ENCODE measurements at places on chromosomes 3 and 15.

GRCh38 chr3:86800116-86800515 lies 190.8 kb downstream of the VGLL3 start:
- DNase-seq, result no peak

GRCh38 chr3:110519071-110519470 lies 552.5 kb upstream of the NECTIN3 start:
- no peak for DNase-seq

- no peak for DNase-seq
Observed at GRCh38 chr3:51943451-51944391, 1.6 kb downstream of the PARP3 start.

DNA sequence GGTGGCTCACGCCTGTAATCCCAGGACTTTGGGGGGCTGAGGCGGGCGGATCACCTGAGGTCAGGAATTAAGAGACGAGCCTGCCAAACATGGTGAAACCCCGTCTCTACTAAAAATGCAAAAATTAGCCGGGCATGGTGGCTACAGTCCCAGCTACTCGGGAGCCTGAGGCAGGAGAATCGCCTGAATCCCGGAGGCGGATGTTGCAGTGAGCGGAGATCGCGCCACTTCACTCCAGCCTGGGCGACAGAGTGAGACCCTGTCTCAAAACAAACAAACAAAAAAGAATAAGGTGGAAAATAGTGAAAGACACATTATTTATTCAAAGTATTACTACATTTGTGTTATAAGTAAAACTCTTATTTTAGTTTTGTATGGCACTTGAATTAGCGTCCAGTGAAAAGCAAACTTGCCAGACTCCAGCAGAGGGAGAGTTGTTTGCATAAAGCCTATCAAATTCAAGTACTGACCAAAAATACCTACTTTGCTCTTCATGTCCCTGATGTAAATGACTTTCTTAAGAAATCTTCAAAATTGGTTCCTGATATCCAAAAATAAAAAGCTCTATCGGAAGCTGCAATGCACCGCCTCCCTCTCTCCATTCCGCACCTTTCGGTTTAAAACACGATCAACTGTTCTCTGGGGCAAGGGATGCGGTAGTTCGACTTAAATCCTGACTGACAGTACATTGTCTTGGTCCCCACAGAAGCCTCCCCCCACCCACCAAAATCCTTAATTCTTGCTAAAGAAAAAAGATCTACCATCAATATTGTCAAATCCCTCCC lies 1.2 kb downstream of the TRPM7 start:
- no peak for DNase-seq

Data from stimulated activated CD4-positive, alpha-beta T cell treated with anti-CD3 and anti-CD28 coated beads, Interleukin-1b, Interleukin-23, amount 100 ng/mL, for 1 hour (primary cell).